ENCODE measurements at places on chromosomes 13 and 19. TPM values are rescaled to one million over a fixed set of nuclear protein-coding genes. Genes with fewer than 3 reads are reported as not detected.

DNA sequence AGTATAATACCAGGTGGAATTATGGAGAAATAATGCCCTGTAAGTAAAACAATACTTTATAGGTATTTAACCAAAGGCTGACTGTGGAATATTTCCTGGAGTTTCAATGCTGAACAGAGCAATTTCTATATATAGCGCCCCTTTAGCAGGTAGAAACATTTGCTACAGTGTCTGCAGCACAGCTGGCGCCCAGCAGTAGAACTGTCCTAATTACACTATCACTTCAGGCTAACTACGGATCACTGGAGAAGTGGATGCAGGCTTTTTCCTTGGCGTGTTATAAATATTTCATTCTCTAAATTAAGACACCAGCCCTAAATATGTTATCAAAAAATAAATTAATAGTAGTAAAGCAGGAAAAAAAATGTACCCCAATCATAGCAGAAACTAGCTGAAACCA, 3.1 kb downstream of the SHISA2 start:
- no peaks in the 10 kb centered on the region for H3K36me3 ChIP-seq
- H3K4me3 ChIP-seq, result no peak overlapping the region
- H3K27me3 ChIP-seq, result peaks cover 81% of the 10 kb centered on the region
- H3K27ac ChIP-seq, result no peak overlapping the region
- peaks cover 24% of the 10 kb centered on the region for H3K4me1 ChIP-seq

GRCh38 chr19:13615890-13616289, 109.6 kb upstream of the CACNA1A start:
- no peaks in the 10 kb centered on the region for H3K4me1 ChIP-seq
- H3K27me3 ChIP-seq, result no peaks in the 10 kb centered on the region
- no peaks in the 10 kb centered on the region for H3K36me3 ChIP-seq
- peak; percentile 32 for DNase-seq
- no peak overlapping the region for H3K27ac ChIP-seq

EHD2 gene
- 59.6 TPM for total RNA-seq

ZNF547 gene
- total RNA-seq, result 3.3 TPM

GRCh38 chr19:49515767-49516166, 3.3 kb downstream of the FCGRT start:
- peaks cover 84% of the 10 kb centered on the region for H3K4me1 ChIP-seq
- DNase-seq, result peak; percentile 85
- H3K27ac ChIP-seq, result peak overlapping the region; percentile 93
- no peaks in the 10 kb centered on the region for H3K27me3 ChIP-seq
